CD4-positive, alpha-beta T cell treated with Interleukin-15 for 1 hour (primary cell): ENCODE measurements at places on chromosomes 2 and 18.

GRCh38 chr2:1775511-1776035 is 31.3 kb upstream of the PXDN start:
- DNase-seq, result no peak

DNA sequence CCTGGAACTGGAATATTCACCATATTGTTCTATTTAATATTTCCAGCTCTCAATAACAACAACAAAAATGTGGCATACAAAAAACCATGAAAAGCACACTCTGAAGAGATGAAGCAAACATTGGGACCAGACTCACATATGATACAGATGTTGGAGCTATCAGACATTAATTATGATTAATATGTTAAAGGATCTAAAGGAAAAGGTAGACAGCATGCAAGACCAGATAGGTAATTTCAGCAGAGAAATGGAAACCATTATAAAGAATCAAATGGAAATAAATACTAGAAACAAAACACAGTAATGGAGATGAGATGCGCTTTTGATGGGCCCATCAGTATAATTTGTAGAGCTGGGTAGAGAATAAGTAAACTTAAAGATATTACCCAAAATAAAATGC is 50.9 kb upstream of the MGAT4A start:
- no peak for DNase-seq

- no peak for DNase-seq
Observed at GRCh38 chr2:224077773-224078507, 38.9 kb upstream of the SERPINE2 start.

- DNase-seq, result no peak
Observed at GRCh38 chr2:118265873-118266455, 177.7 kb downstream of the INSIG2 start.

DNA sequence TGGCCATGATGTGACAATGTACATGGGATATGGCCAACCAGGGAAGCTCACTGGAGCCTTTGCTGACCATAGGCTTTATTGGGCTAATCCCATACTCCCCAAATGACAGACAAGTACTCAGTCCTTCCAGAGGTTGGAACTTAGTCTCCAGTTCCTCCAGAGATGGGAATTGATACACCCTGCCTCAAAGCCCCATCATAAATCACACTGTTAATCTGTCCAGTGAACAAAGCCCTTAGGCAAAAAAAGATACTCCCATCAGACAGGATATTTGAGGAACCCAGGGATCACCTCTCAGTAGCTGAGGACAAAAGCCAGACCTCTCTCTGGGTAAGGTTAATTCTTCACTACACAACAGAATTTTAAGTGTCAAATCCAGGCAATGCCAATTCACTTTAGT is 247.5 kb upstream of the CDH20 start:
- no peak for DNase-seq

DNA sequence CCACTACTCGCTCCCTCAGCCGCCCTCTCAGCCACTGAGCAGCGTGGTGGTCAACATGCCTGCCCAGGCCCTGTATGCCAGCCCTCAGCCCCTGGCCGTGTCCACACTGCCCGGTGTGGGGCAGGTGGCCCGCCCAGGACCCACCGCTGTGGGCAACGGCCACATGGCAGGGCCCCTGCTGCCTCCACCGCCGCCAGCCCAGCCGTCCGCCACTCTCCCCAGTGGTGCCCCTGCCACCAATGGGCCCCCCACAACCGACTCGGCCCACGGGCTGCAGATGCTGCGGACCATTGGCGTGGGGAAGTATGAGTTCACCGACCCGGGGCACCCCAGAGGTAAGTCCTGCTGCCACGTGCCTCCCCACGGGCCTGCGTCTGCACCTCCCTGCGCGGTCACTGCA is 257.5 kb downstream of the KLHL29 start:
- DNase-seq, result no peak

DNA sequence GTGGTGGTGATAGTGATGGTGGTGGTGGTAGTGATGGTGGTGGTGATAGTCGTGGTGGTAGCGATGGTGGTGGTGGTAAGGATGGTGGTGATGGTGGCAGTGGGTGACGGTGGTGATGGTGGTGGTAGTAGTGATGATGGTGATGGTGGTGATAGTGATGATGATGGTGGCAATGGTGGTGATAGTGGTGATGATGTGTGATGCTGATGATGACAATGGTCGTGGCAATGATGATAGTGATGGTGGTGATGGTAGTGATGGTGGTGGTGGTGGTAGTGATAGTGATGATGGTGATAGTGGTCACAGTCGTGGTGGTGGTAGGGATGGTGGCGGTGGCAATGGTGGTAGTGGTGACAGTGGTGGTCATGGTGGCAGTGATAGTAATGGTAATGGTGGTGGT is 243.9 kb upstream of the RAB6C start:
- DNase-seq, result no peak

DNA sequence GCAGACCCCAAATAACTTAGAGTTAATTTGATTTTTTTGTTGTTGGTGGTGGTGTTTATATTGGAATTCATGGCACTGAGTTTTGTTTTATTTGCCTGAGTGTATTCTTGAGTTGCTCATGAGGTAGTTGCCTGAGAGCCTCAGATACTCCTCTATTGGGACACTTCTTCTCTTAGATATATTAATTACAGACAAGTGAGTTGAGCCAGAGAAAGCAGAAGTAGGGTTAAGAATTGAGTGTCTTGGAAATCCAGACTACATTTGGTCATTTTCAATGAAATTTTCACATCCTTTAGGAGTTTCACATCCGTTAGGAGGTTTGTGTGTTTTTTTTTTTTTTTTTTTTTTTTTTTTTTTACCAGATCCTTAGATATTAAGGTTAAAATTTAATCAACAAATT is 29.0 kb downstream of the FMNL2 start:
- DNase-seq, result no peak

- DNase-seq, result no peak
Observed at GRCh38 chr2:204763974-204764703, 218.9 kb downstream of the PARD3B start.

DNA sequence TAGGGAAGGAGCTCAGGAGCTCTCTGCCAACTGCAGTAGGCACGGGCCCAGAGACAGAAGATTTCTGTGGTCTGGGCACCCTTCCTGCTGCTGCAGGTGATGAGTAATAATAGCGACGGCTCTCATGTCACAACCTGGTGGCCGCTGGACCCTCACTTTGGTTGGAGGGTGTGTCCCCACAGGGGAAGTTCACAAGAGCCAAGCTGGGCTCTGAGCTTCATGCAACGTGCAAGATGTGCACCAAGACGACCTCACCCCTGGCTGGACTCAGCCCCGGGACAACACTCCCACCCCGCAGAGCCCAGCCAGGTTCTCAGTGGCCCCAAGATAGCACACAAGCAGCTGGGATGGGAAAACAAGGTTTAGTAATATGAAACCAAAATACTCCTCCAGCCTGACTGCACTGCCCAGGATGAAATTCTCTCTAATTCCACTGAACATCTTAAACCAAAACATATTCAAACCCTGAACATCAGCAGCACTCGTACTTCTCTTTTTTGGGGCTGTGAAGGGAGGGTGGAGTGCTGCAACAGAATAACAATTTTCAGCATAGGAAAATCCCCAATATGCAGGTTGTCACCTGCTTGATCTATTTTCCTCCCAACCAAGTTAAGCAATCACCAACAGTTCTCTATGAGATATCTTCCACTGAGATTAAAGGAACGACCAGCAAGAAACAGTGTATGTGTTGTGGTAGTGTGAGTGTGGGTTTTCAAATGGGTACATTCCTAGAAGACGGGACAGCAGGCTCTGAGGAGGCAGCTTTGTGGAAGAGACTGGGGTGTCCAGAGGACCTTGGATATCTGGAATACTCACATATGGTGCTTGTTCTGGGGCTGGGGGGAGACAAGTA is 26.5 kb downstream of the BCL2 start:
- peak; percentile 60 for DNase-seq

GRCh38 chr2:152280780-152281179 is 54.2 kb upstream of the FMNL2 start:
- no peak for DNase-seq
